ENCODE measurements at places on chromosomes 2 and 18.

- no peak for DNase-seq
Measured at GRCh38 chr2:201852462-201852861, 46.1 kb downstream of the CDK15 start.

GRCh38 chr2:139403948-139404347 is 623.8 kb upstream of the NXPH2 start:
- DNase-seq, result no peak

- no peak for DNase-seq
Measured at GRCh38 chr2:69345434-69345833, 41.6 kb downstream of the GFPT1 start.

DNA sequence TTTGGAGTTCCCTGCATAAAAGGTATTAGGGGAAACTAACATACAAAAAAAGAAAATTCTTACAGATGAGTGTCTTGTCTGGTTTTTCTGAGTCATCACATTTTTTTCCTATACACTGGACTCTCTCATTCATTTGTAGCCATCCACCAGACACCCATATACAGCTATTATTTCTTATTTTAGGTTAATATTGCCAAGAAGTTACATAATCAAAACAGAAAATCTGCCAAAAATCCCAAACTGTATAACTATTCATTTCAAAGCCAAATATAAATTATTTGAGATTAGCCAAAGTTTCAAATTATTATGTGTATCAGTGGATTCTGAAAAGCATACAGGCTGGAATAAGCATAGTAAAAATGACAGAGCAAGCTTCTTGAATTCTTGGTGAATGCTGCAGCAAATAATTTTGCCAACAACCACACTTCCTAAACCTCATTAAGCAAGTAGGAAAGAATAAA is 191.2 kb downstream of the NCKAP5 start:
- DNase-seq, result no peak

GRCh38 chr2:71600555-71600954 is 147.2 kb downstream of the DYSF start:
- DNase-seq, result no peak

DNA sequence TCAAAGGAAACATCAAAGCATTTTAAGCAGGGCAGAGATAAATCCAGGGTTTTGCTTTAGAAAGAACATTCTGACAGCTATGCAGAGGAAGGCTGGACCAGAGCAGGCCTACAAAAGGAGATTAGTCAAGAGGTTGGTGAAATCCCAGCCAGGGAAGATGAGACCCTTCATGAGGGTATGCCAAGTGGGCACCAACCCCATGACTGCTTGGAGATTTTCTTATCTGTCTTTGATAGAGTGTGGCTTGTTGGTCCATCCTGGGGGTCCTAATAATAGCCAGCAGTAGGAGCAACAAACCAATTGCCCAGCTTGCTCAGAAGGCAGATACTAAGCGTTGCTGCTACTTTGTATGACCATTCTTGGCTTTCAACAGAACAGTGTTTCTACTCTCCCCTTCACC is 895.4 kb downstream of the EPHA4 start:
- no peak for DNase-seq

DNA sequence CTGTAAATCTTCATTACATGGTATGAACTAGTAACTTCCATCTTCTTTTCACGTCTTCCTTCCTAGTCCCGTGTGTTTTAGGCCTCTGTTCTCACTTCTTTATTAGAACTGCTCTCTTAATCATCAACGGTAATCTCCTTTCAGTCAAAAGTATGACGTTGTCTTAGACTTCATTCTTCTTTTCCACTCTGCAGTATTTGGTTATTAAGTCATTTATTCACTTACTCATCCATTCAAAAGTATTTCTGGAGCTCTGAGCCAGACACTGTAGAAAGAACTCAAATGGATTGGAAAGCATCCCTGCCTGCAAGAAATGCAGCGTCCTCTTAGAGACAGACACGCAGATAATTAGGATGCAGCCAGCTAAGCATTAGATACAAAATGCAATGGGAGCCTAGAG is 494.6 kb upstream of the NRP2 start:
- no peak for DNase-seq

Measured in activated T-helper 1 cell treated with Interleukin-2 at 50 U/mL for 16 hours (primary cell).